ENCODE measurements at places on chromosomes 1 and 21. TPM values are rescaled to one million over a fixed set of nuclear protein-coding genes. Genes with fewer than 3 reads are reported as not detected.

- DNase-seq: no peak
Observed at GRCh38 chr21:14686466-14687267, 140.6 kb upstream of the SAMSN1 start.

REN gene
- 0.47 TPM for total RNA-seq

DNA sequence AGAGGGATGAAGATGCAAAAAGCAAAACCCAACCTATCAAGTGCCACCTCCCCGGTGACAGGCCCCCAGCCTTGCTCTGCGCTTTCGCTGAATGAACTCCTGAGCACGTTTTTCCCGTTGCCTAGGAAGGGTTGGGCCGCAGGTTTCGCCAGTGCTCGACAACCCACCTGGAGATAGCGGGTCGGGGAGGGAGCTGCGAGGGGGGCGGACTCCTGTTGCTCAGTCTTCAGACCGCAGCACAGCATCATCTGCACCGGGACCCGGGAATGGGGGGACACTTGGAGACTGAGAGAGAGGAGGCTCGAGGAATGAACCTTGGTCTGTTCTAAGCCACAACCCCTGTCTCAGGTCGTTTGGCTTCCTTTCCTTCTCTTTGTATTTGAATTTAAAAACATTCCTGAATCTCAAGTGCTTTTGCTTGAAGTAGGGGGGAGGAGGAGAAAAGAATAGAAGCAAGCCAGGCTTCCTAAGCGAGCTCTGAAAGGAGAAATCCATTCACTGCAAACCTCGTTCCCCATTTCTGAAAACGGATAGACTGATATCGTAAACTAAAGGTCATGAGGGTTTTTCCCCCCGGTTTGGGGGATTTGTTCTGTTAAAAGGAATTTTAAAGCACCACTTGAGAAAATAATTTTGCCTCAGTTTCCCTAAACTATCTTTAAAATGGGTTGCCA is 1.2 kb downstream of the AK5 start:
- no peak for DNase-seq

DNA sequence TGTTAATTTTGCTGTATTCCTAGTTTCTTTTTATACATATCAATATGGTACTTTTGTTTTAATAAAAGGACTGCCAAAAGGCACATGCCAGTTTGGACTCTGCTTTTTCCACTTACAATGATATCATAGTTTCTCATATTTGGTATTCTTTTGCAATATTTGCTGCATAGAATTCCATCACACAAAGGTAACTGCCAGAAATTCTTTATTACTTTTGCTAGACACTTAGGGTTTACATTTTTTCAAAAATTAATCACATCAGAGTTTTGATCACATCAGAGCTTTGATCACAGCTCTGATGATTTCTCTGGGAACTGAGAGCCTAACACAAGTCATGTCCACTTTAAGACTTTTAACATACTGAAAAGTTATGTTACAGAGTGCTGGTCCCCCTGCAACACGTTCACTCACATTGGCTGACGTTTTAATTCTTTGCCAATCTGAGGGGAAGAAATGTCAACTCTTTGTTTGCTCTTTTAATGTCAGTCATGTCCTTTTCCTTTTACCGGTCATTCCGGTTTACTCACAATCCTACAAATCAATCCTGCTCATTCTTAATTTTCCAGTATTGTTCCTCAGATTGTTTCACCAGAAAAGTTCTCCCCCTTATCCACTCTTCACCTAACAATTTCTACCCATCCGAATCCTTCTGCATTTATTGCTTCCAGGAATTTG is 1.1 kb upstream of the CD46 start:
- no peak for DNase-seq

DNA sequence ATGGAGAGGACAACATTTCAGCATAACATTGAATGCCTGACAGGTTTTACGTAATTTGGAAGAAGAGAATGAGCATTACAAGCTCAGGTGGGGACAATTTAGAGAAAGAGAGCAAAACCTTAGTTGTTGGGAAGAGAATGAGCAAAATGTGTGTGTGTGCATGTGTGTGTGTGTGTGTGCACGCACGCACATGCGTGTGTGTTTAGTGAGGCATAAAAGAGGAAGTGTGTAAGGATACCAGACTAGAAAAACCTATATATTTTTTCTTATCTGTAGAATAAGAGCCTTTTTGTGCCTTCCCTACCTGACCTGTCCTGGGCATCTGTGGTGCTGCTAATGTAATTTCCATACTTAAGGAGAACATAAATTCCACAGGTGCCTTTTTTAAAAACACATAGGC is 99.0 kb upstream of the PLXNA2 start:
- DNase-seq: no peak

Data from HCT116 (cell line).